ENCODE measurements at places on chromosomes 2 and 18.

- no peak for DNase-seq
Measured at GRCh38 chr18:28626756-28627155, 449.8 kb upstream of the CDH2 start.

DNA sequence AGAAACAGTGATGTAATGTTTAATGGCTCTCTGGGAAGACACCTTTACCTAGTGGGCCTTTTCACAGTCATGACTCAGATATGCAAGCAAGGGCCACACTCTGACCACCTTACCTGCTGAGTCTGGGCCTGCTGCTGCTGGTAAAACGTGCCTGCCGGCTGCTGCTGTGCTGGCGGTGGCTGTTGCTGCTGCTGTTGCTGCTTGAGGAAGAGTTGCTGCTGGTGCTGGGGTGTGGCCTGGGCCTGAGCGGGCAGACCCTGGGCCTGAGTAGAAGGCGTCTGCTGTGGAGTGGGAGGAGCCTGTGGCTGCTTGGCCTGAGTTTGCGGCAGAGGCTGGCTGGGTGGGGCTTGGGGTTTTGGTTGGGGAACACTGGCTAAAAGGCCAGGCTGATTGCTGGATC, 81.6 kb upstream of the NFU1 start:
- no peak for DNase-seq

GRCh38 chr2:17543848-17544247, 3.4 kb downstream of the VSNL1 start:
- peak; percentile 55 for DNase-seq

DNA sequence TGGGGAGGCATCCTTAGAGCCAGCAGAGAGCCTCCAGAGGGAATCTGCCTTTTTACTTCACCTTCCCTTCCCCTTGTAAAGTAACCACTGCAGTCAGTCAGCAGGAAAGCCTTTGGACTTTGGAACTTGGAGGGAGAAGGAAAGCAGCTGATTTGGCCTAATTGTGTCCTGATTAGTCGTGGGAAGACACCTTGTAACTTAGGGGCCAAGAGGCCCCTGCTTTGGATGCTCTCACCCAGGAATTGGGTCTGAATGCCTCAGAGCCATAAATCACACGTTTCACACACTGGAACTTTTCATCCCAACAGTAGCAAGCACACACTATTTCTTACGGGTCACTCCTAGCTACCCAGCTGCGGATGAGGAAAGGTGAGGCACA, 81.0 kb upstream of the PPM1B start:
- DNase-seq = no peak

GRCh38 chr18:36149514-36150289, 20.0 kb downstream of the ELP2 start:
- DNase-seq = no peak

DNA sequence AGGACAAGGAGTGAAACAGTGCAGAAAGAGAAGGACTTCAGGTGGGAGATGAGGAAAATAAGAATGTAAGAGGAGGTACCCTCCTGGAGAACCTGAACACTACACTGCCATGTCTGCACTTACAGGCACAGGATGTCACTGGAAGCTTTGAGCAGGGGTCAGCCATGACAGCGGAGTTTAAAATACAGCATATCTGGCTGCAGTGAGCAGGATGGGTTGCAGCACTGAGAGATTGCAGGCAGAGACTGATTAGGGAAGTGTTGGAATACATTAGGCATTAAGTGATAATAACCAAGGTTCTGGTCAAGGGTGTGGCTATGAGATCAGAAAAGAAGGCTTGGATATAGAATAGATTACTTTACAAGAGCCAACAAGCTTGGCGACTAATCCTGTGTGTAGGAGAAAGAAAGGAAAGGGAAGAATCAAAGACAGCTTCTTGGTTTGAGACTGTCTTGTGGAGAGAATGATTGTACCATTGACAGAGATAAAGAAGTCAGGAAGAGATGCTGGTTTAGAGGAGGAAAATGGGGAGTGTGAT, 171.1 kb upstream of the RBMS1 start:
- no peak for DNase-seq

DNA sequence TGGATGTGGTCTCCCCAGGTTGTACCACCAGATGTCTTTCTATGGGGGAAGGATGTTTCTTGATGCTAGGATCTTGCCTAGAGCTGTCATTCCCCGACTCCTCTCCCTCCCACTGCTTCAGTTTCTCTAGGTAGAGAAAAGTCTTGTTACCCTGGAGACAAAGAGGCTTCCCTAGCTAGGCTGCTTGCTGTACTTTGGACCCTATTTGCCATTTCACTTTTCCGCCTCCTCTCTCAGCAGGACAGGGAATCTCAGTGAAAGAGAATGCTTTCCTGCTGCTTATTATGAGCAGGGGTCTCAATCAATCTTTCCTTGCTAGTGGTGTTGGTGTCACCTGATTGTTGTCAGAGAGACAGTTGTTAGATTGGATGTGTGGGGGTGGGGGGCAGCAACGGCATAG, 818.8 kb upstream of the GYPC start:
- DNase-seq = no peak

- no peak for DNase-seq
Measured at GRCh38 chr18:78246050-78246449, 733.6 kb upstream of the SALL3 start.

GRCh38 chr2:18396329-18397010, 164.0 kb downstream of the RDH14 start:
- peak; percentile 21 for DNase-seq

- DNase-seq = no peak
Measured at GRCh38 chr2:240574386-240575100, 6.3 kb downstream of the RNPEPL1 start.

DNA sequence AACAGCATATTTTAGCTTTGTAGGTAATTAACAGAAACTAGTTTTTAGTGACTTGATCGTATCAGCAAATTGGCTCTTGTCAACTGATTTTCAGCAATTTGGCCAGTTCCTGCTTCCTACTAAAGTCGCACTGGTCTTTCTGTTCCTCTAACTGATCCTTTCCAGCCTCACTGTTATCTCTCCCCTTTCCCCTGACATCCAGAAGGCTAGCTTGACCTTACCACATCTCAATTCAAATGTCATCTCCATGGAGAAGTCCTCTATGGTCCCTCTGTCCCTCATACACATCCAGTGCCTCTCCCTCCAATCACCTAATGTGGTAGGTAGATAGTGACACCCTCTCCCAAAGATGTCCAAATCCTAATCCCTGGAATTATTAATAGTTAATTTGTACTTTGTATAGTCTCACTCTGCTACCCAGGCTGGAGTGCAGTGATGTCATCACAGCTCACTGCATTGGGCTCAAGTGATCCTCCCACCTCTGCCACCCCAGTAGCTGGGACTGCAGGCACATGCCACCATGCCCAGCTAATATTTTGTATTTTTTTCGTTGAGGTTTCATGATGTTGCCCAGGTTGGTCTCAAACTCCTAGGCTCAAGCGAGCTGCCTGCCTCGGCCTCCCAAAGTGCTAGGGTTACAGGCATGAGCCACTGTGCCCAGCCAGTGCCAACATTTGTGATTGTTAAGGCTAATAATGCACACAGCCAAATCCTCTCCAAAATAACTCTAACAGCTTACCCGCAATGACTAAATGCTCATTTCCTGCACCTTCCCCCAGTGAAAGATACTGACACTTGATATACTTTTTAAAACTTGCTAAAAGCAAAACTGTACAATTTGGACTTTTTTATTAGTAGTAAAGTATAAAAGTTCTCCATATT, 16.9 kb downstream of the PSTPIP2 start:
- no peak for DNase-seq

DNA sequence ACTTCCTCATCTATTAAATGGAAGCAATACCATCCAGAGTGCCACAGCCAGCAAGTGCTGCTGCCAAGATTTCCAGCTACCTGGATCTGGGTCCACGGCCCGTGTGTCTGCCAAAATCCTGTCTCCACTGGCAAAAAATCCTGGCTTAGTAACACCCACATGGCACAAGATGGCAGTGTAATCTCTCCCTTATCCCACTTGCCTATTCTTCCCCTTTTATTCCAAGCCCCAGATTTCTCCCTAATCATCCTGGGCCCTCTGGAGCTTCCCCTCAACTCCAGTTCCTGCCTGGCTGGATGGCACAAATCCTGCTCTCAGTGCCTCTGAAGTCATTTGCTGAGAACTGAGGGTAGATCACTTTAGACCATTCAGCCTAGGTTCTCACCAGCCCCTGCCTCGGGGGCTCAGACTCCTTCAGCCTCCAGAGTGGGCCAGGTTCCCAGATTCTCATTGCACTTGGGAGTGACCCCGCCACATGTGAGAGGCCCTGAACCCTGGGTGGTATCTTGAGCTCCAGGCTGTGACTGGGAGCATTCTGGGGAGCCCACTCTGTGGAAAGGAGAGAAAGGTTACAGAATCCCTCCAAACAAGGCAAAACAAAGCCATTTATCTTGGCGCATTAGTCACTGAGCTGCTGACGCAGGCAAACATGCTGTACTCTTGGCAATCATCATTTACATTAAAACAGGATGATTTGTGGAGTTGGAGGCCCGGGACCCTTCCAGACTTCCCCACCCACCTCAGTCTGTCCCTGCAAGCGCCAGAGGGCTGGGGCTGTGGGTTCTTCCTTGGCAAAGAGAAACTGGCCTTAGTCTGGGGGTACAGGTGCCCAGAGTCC, 325.8 kb downstream of the DYSF start:
- DNase-seq = peak; percentile 68

- DNase-seq = no peak
Measured at GRCh38 chr2:235706506-235706905, 212.7 kb downstream of the AGAP1 start.

GRCh38 chr2:174645296-174645695, 47.7 kb upstream of the WIPF1 start:
- DNase-seq = no peak

GRCh38 chr2:106882673-106883072, 3.3 kb downstream of the ST6GAL2 start:
- DNase-seq = no peak

- DNase-seq = no peak
Measured at GRCh38 chr18:6835345-6835744, 105.8 kb downstream of the ARHGAP28 start.

DNA sequence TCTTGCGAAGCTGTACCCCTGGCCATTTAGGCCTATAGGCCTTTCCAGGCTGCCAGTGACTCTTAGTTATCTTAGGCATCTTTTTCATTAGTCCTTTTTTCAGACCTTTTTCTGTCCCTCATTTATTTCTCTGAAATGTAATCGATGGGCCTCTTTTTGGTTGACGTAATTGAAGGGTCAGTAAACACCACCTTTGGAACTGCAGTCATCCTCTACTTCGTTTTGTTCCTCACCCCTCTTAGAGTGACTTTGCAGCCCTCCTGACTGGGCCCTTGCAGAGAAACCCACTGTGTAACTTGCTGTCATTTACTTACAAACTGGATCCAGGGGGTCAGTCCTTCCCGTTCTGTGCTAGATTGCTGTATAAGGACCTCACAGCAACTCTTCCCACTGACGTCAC, 23.2 kb downstream of the CENPO start:
- DNase-seq = no peak

DNA sequence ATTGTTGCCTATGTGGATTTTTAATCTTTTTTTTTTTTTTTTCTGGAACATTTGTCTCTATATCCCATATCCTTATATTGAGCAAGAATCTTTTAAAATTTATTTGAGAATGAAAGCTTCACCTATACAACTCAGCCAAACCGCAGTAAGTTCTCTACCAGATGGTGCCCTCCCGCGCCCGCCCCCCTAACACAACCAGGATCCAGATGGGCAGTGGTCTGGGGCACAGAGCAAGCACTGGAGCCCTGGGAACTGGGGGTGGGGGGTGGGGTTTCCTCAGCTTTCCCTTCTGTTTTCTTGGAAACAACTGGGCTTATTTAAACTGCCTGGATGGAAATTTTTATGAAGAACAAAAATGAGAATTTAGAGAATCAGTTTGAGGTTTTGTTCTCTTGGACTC, 74.6 kb downstream of the ACAA2 start:
- DNase-seq = no peak

- no peak for DNase-seq
Measured at GRCh38 chr18:63928331-63928730, 20.6 kb downstream of the SERPINB10 start.

DNA sequence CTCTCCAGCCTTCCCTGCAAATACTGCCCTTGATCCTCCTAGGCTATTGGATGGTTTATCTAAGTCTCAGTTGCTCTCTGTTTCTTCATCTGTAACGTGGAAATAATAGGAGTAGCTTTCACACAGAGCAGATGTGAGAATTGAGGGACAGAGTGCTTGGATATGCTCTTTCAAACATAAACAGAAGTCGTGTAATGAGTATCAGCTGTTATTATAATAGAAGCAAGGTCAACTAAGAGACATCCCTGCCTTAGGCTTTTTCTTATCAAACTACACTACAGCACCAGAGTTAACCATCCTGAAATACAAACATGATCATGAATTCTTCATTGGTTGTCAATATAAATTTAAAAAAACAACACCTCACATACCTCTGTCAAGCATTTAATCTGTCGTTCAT, 138.2 kb downstream of the DOK6 start:
- no peak for DNase-seq

GRCh38 chr2:38598991-38599295, 3.8 kb downstream of the HNRNPLL start:
- no peak for DNase-seq

GRCh38 chr2:8541636-8542035, 140.2 kb upstream of the ID2 start:
- DNase-seq = no peak

DNA sequence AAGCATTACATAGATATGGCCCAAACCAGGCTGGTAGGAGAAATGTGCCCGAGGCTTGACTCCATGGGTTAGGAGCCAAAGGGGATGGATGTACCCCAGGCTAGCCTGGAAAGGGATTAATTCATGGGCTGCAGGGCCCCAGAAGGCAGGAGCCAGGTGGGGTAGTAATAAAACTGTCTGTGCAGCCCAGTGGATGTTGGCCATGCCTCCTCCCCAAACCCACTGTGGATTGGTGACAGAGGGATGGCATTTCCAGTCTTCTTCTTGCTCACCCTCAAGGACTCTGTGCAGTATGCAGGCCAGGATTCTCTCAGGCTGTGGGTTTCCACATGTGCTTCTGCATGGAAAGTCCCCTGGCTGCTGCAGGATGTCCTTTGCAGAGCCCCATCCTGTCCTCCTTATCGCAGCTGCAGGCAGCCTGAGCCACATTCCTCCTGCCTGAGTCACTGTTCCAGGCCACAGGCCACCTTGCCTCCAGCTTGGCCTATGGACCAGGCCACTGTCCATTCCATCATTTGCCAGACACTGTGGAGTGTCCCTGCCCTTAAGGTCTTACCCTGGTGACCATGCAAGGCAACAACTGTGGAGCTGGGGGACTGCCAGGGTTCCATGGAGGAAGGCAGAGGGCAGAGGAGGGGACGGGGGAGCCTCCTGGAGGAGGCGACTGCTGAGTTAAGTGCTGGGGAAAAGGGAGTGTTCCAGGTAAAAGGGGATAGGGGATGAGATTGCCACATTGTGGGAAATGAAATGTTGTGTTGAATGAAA, 38.9 kb downstream of the INO80C start:
- no peak for DNase-seq

GRCh38 chr2:74416778-74417177, 4.6 kb downstream of the C2orf81 start:
- no peak for DNase-seq
